ENCODE measurements at places on chromosomes 13 and 19.
A peak's percentile ranks its signal among the peaks of the same experiment; 100 is the strongest.

DNA sequence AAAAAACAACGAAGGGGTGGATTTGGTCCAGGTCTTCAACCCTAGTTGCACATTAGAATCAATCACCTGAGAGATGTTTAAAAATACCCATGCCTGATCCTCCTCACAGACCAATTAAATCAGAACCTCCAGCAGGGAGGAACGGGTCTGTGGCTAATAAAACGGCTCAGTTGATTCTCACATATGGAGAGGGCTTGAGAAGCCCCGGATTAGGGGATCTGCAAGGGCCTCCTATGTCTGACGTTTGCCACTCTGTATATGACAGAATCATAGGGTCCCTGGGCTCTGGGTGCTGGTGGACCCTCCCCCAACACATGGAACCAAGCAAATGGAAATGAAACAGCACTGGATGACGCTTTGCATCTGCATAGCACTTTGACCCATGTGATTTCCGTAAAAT is 36.7 kb upstream of the C13orf42 start:
- DNase-seq: no peak

DNA sequence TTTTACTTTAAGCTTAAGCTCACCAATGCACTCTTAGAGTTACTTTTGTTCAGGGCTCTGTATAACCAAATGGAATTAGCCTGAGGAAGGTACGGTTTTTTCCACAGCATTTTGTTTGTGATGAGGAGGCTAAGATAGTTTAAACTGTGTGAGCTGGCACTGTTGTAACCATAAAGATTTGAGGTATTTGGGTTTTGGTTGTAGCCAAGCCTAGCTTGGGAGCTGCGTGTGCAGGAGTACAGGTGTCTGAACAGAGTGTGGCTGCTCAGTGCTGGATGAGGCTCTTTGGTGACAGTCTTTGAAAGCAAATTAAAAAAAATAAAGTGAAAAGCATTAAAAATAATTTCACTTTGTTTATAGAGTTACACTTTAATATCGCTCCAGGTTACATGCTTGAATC is 56.0 kb downstream of the ARHGEF7 start:
- no peak for DNase-seq

DNA sequence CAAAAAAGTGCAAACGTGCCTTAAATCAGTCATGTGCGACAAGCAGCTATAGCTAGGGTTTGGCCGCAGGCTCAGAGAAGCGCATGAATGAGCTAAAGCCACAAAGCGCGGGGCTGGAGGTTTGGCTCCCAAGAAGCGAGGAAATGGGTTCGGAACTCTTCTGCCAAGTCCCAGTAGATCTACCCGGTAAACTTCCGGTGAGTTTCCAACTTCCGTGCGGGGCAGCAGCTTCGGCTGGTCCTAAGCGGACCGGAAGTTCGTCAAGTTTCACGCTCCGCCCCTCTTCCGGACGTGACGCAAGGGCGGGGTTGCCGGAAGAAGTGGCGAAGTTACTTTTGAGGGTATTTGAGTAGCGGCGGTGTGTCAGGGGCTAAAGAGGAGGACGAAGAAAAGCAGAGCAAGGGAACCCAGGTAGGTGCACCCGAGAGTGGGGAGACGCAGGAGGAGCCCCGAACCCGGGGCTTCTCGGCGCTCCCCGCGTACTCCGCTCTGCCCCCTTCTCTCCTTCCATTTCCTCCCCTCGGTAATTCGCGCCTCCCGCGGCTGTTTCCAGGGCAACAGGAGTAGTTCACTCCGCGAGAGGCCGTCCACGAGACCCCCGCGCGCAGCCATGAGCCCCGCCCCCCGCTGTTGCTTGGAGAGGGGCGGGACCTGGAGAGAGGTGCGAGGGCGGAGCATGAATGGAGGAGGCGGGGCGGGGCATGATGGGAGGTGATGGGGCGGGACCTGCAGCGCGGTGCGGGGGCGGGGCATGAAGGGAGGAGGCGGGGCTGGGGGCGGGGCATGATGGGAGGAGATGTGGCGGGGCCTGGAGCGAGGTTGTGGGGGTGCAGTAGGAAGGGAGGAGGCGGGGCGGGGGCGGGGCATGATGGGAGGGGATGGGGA is at the start of gene NR1H2:
Gene NR1H2 (plus strand): TSS at position 292 of the 885 bp plus-strand sequence. CDS start 1,149 bp downstream, outside the sequence.
- DNase-seq: peak; percentile 94

- no peak for DNase-seq
Measured at GRCh38 chr19:4622695-4623421, 16.5 kb upstream of the TNFAIP8L1 start.

- no peak for DNase-seq
Measured at GRCh38 chr13:54750521-54750920, 1721.9 kb downstream of the OLFM4 start.

- DNase-seq: no peak
Measured at GRCh38 chr13:107554460-107554859, 660.9 kb downstream of the LIG4 start.

Data from nucleus accumbens (tissue), 56 donors.